ENCODE measurements at places on chromosomes 7 and 10.
A peak's percentile ranks its signal among the peaks of the same experiment; 100 is the strongest.

DNA sequence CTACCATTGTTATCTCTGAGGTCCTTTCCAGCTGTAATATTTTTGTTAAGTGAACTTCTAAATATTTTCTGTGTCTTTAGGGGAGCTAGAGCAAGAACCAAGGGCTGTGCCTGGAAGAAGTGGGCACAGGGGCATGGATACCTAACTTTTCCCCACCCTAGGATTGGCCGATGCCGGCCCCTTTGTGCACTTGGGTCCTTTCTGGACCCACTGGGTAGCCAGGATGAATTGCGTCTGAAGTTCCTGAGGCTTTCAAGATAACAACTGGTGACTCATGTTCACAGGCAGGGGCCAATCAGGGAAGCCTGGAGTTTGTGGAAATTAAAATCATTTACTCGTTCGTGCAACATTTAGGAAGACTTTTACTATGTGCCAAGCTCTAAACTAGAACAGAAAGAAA lies 758 bp downstream of the DPCD start:
- no peak for ATAC-seq

DNA sequence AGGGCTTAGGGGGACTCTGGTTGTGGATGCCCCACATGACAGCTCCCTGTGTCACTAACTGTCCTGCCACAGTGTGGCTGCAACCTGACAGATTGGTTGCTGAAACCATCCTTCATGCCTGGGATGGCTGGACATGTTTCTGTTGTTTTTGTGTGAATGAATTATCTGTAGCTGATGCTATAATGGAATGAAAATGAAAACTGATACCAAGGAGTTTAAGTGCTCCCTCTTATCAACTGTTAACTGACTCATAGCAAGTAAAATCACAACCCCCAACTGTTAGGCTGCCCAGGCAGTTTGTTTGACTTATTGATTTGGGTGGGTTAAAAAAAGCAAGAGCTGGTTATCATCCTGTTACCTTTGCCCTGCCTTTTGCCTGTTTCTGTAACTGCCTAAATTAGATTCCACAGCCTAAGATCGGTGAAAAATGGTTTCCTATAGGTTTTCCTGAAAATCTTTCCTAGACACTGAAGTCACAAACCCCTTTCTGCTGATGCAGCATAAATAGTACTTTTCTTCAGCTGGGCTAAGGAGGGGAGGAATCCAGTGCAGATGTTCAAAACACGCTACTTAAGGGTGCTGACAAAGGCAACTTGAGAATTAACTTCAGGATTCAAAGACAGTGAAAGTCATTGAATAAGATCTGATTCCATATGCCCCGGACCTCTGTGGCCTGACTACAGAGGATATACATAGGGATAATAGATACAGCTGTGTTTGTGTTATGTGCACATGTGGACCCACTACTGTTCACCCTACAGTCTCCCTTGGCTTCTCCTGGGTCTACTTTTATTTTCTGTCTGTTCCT lies 5.7 kb downstream of the FRAT2 start:
- ATAC-seq: no peak

DNA sequence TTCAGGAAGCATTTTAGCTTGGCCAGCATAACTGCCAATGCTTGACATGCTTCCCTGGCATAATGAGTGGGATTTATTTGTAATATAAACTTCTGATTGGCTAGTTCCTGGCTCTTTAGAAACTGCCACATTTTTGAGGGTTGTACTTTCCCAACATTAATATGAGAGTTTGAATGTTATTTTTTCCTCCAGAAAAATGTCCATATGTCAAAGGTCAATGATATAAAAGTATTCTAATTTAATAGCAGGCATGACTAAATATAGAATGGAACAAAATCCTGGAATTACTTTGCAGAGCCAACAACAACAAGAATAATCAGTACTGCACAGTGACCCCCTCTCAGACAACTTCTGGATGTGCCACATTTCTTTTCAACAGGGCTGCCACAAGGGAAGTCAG lies 352.6 kb downstream of the PRPF18 start:
- ATAC-seq: no peak

- no peak for ATAC-seq
Observed at GRCh38 chr10:44908066-44908749, 2.9 kb upstream of the TMEM72 start.

- no peak for ATAC-seq
Observed at GRCh38 chr7:79452032-79452494, 1.4 kb downstream of the MAGI2 start.

- ATAC-seq: no peak
Observed at GRCh38 chr10:78218798-78219490, 185.3 kb downstream of the RPS24 start.

- no peak for ATAC-seq
Observed at GRCh38 chr7:70733090-70733489, 398.9 kb upstream of the GALNT17 start.

- ATAC-seq: no peak
Observed at GRCh38 chr10:15859509-15859905, 800 bp downstream of the MINDY3 start.

DNA sequence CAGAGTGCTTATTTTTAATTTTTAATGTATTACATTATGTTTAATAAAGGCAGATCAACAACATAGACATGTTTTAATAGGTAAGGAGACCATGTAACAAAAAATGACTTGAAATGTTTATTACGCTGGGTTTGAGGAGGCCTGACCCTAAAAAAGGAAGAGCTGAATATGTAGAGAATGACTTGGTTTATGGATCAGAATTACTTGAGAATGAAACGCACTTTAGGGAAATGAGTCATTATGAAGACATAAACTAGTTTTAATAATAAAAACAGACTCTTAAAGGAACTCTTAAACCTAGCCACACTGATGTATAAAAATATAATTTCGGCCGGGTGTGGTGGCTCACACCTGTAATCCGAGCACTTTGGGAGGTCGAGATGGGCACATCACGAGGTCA lies 56.5 kb downstream of the CTTNBP2 start:
- no peak for ATAC-seq

GRCh38 chr7:30169579-30169978 lies 34.8 kb downstream of the MTURN start:
- no peak for ATAC-seq

- ATAC-seq: no peak
Observed at GRCh38 chr7:141242568-141242967, 168.7 kb downstream of the TMEM178B start.

- no peak for ATAC-seq
Observed at GRCh38 chr7:28674359-28674782, 262.1 kb downstream of the CREB5 start.

DNA sequence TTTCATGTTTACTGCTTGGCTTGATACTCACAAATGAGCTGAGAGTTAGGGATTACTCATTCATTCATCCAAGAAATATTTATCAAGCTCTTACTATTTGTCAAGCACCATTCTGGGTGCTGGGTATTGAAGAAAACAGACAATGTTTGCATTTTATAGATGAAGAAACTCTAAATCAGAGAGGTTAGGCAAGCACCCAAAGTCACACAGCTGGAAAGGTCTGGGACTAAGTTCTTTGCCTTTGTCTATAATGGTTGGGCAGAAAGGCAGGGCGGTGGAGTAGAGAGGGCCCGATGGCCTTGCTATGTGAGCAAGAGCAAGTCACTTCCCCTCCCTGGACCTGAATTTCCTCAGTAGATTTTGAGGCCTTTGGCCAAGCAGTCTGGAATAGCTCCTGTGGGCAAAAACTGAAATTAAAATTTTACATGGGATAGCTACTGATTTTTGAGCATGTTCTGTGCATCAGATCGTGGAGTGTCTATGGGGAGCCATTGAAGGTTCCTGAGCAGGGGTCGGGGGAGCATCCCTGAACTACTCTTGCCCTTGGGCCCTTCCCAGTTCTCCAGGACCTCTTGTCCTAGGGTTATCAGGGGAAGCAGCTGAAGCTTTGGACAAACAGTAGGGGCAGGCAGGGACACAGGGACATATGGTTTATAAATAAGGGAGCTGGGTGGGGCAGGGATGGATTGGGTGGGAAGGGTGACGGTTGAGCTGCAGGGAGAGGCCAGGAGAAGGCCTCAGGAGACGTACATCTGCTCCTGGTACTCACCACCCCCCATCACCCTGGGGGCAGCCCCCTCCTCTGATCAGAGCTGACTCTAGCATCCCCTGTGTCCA lies 23.3 kb downstream of the AQP1 start:
- no peak for ATAC-seq

DNA sequence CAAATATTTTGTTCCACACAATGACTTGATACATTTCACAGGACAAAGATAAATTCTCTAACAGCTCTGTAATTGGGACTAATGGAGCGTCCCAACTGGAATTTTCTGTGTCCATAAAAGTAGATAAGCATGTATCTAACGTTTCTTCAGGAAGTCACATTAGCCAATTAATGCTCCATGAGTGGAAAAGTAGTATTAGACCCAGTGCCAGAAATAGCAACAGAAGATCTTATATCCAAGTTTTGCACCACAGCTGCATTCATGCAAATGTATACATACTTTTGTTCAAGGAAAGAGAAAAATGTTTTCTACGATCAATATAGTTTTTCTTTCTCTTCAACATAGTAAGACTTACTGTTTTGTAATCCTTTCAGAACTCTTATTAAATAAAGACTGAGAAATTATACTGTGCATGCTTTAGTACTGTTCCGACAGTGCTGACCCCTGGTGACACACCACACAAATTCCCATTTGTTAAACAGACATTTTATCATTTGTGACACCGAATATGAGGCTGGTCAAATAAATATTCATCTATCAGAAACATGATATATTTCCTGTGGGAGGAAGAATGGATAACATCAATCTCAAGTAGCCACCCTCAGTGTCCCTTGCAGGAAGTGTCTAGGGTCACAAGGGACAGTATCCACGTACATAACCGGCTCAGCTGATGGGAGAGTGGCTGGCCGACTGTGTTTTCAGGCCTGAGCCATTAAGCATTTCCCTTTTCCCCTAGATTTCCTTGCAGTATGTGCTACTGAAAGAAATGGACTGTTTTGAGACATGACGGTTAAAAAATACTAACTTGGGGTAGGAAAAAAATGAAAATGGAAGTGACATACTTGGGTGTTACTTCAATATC lies 102.1 kb upstream of the RSU1 start:
- no peak for ATAC-seq

GRCh38 chr7:55113760-55114540 lies 95.1 kb downstream of the EGFR start:
- ATAC-seq: no peak

DNA sequence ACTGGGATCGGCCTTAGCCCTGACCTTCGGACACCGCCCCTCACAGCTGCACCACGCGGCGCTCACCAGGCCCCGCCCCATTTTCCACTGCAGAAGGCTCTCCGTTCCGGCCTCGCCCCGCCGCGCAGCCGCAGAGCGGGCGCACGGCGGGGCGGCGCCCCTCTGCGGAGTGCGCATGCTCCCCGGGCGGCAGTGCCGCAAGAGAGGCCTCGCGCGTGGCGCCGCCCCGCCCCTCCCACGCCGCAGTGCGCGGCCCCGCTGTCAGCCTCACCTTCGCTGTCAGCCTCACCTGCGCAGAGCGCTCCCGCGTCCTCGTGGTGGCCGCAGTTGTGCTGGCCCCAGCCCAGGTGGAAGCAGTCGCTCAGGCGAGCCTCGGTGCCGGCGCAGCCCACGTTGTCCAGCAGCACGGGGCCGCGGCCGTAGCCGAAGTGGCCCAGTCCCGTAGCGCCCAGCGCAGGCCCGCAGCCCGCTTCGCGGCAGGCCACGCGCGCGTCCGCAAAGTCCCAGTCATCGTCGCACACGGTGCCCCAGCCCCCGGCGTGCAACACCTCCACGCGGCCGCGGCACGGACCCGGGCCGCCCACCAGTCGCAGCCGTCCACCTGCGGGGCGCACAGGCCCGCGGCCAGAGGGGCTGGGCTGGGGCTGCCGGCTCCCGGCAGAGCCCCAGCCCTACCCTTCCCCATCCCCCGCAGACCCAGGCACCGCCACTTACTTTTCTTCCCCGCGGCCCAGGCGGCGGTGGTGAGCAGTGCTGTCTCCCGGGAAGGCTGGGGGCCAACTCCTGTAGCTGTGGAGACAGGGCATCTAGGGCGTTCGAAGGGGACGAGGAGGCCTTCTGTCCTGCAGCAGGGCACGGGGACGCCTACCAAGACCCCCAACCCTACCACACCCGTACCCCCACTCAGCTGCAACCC lies 16.1 kb downstream of the SSC4D start:
- ATAC-seq: peak; percentile 93

GRCh38 chr7:12884856-12885440 lies 197.5 kb downstream of the ARL4A start:
- no peak for ATAC-seq

- ATAC-seq: peak; percentile 87
Observed at GRCh38 chr7:125061776-125062397, 132.3 kb upstream of the POT1 start.

GRCh38 chr7:44772867-44773266 lies 23.6 kb upstream of the PPIA start:
- no peak for ATAC-seq

DNA sequence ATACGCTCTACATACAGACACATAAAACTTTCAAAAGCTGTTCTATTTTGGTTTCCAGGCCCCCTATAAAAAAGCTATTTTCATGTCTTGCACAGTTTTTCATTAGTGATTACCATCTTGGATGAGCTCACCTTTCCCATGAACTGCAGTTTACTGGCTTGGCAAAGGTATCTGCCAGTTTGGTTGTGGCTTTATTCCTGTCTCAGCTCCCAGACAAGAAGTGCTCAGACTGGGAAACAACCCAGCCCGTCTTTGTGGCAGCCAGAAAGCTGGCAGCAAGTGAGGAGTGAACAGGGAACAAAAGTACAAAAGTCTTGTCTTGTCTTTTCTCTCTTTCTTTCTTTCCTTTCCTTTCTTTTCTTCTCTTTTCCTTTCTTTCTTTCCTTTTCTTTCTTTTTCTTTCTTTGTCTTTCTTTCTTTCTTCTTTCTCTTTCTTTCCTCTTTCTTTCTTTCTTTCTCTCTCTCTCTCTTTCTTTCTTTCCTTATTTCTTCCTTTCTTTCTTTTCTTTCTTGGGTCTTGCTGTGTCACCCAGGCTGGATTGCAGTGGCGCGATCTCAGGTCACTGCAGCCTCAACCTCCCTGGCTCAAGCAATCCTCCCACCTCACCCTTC lies 138.8 kb downstream of the CFAP58 start:
- no peak for ATAC-seq

DNA sequence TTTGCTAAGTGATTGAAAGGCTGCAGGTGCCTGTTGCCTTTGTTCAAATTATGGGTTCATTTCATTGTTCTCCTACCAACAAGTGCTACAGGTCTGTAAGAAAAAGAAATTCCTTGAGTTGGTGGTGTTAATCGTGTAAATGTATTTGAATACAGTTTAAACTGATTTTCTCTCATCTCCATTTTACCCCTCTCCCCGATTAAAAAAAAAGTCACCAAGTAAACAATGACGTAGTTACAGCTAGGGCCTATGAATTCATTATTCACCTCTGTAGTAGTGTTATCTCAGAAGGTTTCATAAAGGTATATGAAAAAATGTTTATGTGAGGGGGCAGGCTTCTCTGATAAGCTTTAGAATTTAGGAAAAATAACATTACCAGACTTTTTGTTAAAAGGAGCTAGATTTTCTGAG lies 1.1 kb downstream of the REEP3 start:
- ATAC-seq: no peak

DNA sequence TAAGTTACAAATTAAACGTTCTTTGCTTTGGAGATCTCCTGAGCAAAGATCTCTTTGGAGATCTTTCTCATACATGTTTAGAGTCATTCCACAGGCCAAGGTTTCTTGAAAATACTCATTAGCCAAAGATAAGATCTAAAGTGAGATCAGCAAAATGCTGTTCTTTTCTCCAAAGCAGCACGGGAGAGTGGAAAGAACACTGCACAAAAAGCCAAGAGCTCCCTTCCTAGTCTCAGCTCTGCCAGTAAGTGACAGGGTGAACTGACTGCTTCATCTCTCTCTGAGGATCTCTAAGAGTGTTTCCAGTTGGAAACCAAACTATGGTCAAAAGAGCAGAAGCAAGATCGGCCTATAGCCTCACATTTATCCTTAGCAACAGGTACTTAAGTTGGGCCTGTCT lies 168.4 kb upstream of the ASAH2 start:
- no peak for ATAC-seq
